ENCODE measurements at places on chromosomes 5 and 9.
A peak's percentile ranks its signal among the peaks of the same experiment; 100 is the strongest.

DNA sequence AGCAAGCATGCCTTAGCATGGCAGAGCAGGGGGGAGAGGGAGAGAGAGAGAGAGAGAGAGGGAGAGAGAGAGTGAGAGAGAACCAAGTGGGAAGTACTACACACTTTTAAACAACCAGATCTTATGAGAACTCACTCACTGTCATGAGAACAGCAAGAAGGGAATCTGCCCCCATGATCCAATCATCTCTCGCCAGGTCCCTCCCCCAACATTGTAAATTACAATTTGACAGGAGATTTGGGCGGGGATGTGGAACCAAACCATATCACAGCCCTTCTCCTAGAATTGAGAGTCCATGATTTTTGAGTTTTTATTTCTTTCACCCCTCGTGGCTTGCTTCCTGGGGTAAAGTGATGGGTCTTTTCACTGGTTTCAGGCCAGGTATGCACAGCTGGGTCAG, 98.8 kb downstream of the DOCK2 start:
- no peaks in the 10 kb centered on the region for H3K36me3 ChIP-seq
- no peak for DNase-seq
- H3K4me3 ChIP-seq, result no peak overlapping the region
- no peaks in the 10 kb centered on the region for H3K4me1 ChIP-seq
- H3K27me3 ChIP-seq, result no peaks in the 10 kb centered on the region
- no peak overlapping the region for H3K27ac ChIP-seq

DNA sequence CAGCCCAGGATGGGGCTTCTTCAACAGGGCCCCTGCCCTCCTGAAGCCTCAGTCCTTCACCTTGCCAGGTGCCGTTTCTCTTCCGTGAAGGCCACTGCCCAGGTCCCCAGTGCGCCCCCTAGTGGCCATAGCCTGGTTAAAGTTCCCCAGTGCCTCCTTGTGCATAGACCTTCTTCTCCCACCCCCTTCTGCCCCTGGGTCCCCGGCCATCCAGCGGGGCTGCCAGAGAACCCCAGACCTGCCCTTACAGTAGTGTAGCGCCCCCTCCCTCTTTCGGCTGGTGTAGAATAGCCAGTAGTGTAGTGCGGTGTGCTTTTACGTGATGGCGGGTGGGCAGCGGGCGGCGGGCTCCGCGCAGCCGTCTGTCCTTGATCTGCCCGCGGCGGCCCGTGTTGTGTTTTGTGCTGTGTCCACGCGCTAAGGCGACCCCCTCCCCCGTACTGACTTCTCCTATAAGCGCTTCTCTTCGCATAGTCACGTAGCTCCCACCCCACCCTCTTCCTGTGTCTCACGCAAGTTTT, 23.6 kb downstream of the PCDHGC5 start:
- H3K27me3 ChIP-seq, result no peaks in the 10 kb centered on the region
- H3K4me1 ChIP-seq, result peaks cover 80% of the 10 kb centered on the region
- peak overlapping the region; percentile 57 for H3K4me3 ChIP-seq
- peak overlapping the region; percentile 93 for H3K27ac ChIP-seq
- H3K36me3 ChIP-seq, result peaks cover 42% of the 10 kb centered on the region
- DNase-seq, result peak; percentile 95

DNA sequence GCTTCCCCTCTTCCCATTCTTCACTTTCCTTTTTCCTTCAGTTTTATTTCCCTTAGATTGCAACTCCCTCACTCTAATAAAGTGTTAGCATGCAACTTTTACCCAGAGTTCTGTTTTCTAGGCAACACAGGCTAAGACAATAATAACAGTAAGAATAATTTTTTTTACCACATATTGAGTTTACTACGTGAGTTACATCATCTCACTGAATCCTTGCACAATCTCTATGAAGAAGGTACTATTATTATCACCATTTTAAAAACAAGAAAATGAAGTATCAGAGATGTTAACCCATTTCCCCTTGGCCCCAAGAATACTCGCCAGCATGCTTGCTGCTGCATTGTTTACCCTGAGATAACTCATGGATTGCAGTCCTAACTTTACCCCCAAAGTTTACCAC, 53.7 kb upstream of the SMIM32 start:
- DNase-seq, result no peak
- H3K27ac ChIP-seq, result no peak overlapping the region
- no peaks in the 10 kb centered on the region for H3K27me3 ChIP-seq
- no peaks in the 10 kb centered on the region for H3K36me3 ChIP-seq
- H3K4me3 ChIP-seq, result no peak overlapping the region

GRCh38 chr5:72949481-72949880, 6.4 kb upstream of the FCHO2 start:
- no peak overlapping the region for H3K27ac ChIP-seq
- H3K4me3 ChIP-seq, result no peak overlapping the region
- no peaks in the 10 kb centered on the region for H3K36me3 ChIP-seq

DNA sequence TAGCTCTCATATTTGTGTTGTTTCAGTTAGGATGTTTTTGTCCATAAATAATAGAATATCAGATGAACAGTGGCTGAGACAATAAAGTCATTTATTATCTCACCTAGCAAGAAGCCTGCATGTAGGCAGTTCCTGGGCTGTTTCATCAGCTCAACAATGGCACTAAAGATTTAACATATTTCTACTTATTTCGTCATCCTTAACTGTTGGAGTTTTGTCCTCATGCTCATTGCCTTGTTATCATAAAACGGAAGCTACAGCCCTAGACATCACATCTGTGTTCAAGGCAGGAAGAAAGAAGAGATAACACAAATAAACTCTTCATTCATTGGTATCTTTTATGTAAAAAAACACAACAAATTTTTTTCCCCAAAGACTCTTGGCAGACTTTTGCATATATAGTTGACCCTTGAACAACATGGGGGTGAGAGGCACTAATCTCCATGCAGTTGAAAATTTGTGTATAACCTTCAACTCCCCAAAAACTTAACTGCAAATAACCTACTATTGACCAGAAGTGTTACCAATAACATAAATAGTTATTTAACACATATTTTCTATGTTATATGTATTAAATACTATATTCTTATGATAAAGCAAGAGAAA, 277.2 kb upstream of the ADRA1B start:
- H3K4me1 ChIP-seq, result no peaks in the 10 kb centered on the region
- no peaks in the 10 kb centered on the region for H3K27me3 ChIP-seq
- H3K4me3 ChIP-seq, result no peak overlapping the region
